IPS DF 6.9 (cell line): ENCODE measurements at places on chromosomes 3 and 15.

- no peaks in the 10 kb centered on the region for H3K27me3 ChIP-seq
- no peak overlapping the region for H3K27ac ChIP-seq
- peak; percentile 25 for DNase-seq
- no peak overlapping the region; the same call in 1 of the 2 replicates for H3K4me3 ChIP-seq
- no peaks in the 10 kb centered on the region for H3K36me3 ChIP-seq
- no peaks in the 10 kb centered on the region for H3K4me1 ChIP-seq
These were observed 26.2 kb upstream of the ARL8B start for GRCh38 chr3:5095886-5096285.

- no peaks in the 10 kb centered on the region for H3K36me3 ChIP-seq
- DNase-seq: no peak
- no peak overlapping the region for H3K27ac ChIP-seq
These were observed 135.9 kb downstream of the CMSS1 start for GRCh38 chr3:99953596-99953995.

- no peaks in the 10 kb centered on the region for H3K36me3 ChIP-seq
- DNase-seq: no peak
- H3K4me1 ChIP-seq: no peaks in the 10 kb centered on the region
- H3K4me3 ChIP-seq: no peak overlapping the region
- H3K27ac ChIP-seq: no peak overlapping the region
- H3K27me3 ChIP-seq: no peaks in the 10 kb centered on the region
These were observed 18.5 kb upstream of the LMCD1 start for GRCh38 chr3:8482960-8483665.

GRCh38 chr15:98628216-98628615 is 20.1 kb upstream of the IGF1R start:
- DNase-seq: no peak
- no peak overlapping the region for H3K4me3 ChIP-seq
- no peaks in the 10 kb centered on the region for H3K36me3 ChIP-seq
- H3K27ac ChIP-seq: no peak overlapping the region
- no peaks in the 10 kb centered on the region for H3K4me1 ChIP-seq

DNA sequence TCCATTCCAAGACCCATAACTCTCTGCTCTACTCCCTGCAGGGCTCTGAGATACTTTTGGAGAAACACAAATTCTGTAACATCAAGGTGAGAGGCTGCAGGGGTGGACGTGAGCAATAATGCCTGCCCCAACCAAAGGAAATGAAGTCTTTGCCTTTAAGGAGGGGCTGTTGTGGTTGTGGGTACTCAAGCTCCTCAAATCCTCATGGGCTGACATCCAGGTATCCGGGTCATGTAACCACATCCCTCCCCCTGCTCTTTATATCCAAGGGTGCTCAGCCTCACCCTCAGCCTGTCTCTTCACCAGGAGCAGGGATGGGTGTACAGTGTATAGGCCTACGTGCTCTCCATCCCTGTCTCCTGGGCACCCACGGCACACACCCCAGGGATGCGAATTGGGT is 32.3 kb downstream of the NOX5 start:
- no peaks in the 10 kb centered on the region for H3K27me3 ChIP-seq
- no peak overlapping the region for H3K27ac ChIP-seq
- H3K4me3 ChIP-seq: no peak overlapping the region
- no peaks in the 10 kb centered on the region for H3K36me3 ChIP-seq

- no peaks in the 10 kb centered on the region for H3K27me3 ChIP-seq
- no peak for DNase-seq
- no peak overlapping the region for H3K4me3 ChIP-seq
- no peak overlapping the region for H3K27ac ChIP-seq
- no peaks in the 10 kb centered on the region for H3K36me3 ChIP-seq
- H3K4me1 ChIP-seq: peaks cover 3% of the 10 kb centered on the region; the same call in 1 of the 2 replicates
These were observed 166.0 kb upstream of the LPP start for GRCh38 chr3:187987924-187988323.

GRCh38 chr3:12974334-12974733 is 98.9 kb downstream of the IQSEC1 start:
- H3K4me3 ChIP-seq: no peak overlapping the region
- H3K27ac ChIP-seq: no peak overlapping the region
- no peaks in the 10 kb centered on the region for H3K36me3 ChIP-seq
- H3K27me3 ChIP-seq: no peaks in the 10 kb centered on the region

- no peak overlapping the region; the same call in 1 of the 2 replicates for H3K4me3 ChIP-seq
- no peak overlapping the region for H3K27ac ChIP-seq
- no peaks in the 10 kb centered on the region for H3K27me3 ChIP-seq
- no peak for DNase-seq
- H3K36me3 ChIP-seq: no peaks in the 10 kb centered on the region
These were observed 31.1 kb upstream of the PPIB start for GRCh38 chr15:64193971-64194370.

- no peak for DNase-seq
- no peaks in the 10 kb centered on the region for H3K4me1 ChIP-seq
- H3K27ac ChIP-seq: no peak overlapping the region
- H3K36me3 ChIP-seq: no peaks in the 10 kb centered on the region
These were observed 24.6 kb upstream of the MCCC1 start for GRCh38 chr3:183123891-183124290.

GRCh38 chr3:12901623-12902045 is 60.3 kb upstream of the RPL32 start:
- peaks cover 5% of the 10 kb centered on the region; the same call in 1 of the 2 replicates for H3K36me3 ChIP-seq
- H3K27me3 ChIP-seq: no peaks in the 10 kb centered on the region
- H3K4me1 ChIP-seq: no peaks in the 10 kb centered on the region
- DNase-seq: no peak
- H3K4me3 ChIP-seq: no peak overlapping the region
- H3K27ac ChIP-seq: no peak overlapping the region

DNA sequence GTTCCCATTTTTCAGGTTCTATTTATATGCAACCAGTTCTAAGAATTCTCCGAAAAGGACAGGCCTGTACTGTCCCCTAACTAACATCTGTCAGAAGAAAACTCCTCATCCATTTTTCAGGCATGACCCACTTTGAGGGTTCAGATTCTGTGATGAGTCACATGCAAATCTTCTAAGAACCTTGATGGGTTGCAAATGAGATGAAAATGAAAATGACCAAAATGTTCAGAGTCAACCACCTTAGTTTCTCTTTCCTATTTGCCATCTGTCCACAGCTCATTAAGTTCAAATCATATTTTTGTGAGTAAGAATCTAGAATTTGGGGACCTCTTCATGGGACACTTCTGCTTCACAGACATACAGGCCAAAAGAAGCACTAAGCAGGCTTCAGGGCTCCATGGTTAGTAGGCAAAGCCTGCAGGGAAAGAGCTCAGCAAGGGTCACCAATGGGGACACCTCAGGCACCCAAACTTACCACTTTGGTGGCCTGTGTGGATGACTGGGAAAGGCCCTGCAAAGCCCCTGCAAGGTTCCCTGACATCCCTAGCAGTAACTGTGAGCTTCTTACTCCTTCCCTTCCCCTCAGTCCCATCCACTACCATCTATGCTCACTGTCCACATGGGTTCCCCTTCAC is 122.0 kb downstream of the WDR76 start:
- H3K27ac ChIP-seq: no peak overlapping the region
- H3K36me3 ChIP-seq: no peaks in the 10 kb centered on the region
- H3K4me1 ChIP-seq: no peaks in the 10 kb centered on the region
- DNase-seq: no peak

GRCh38 chr3:65810302-65810701 is 228.4 kb downstream of the MAGI1 start:
- 0 out of 2 replicates have a peak, but pooled peaks cover 1% of the 10 kb centered on the region for H3K4me1 ChIP-seq
- H3K36me3 ChIP-seq: no peaks in the 10 kb centered on the region
- no peak overlapping the region for H3K27ac ChIP-seq
- H3K27me3 ChIP-seq: no peaks in the 10 kb centered on the region
- H3K4me3 ChIP-seq: no peak overlapping the region

- no peaks in the 10 kb centered on the region for H3K36me3 ChIP-seq
- no peaks in the 10 kb centered on the region for H3K27me3 ChIP-seq
- no peaks in the 10 kb centered on the region for H3K4me1 ChIP-seq
- H3K27ac ChIP-seq: no peak overlapping the region
These were observed 131.6 kb downstream of the AQP9 start for GRCh38 chr15:58269455-58270414.

DNA sequence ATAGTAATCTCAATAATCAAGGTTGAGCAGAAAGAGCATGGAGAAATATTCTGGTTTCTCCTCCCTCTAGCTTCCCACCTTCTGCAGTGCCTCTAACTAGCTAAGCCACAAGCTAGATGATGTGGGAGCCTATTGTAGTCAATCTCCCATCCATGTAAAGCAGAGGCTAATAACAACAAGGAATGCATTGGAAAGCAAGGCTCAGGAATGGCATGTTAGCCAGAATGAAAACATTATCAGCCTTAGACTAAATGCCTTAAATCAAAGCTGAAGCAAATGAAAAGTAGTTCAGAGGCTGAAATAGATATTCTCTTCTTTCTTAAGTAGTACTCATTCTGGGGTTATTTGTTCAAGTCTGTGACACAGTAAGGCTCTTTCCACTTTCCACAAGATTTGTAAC is 350.3 kb upstream of the DPPA4 start:
- no peaks in the 10 kb centered on the region for H3K27me3 ChIP-seq
- H3K27ac ChIP-seq: no peak overlapping the region
- H3K36me3 ChIP-seq: no peaks in the 10 kb centered on the region
- no peak overlapping the region for H3K4me3 ChIP-seq
- no peak for DNase-seq

GRCh38 chr3:153273217-153273616 is 111.2 kb downstream of the RAP2B start:
- no peaks in the 10 kb centered on the region for H3K4me1 ChIP-seq
- H3K36me3 ChIP-seq: no peaks in the 10 kb centered on the region
- DNase-seq: no peak

GRCh38 chr3:175046601-175047000 is 187.5 kb downstream of the NAALADL2 start:
- H3K4me1 ChIP-seq: no peaks in the 10 kb centered on the region
- no peaks in the 10 kb centered on the region for H3K27me3 ChIP-seq
- H3K4me3 ChIP-seq: no peak overlapping the region
- H3K27ac ChIP-seq: no peak overlapping the region

GRCh38 chr15:47788685-47789084 is 71.4 kb downstream of the SEMA6D start:
- no peak overlapping the region for H3K27ac ChIP-seq
- H3K4me1 ChIP-seq: no peaks in the 10 kb centered on the region

GRCh38 chr3:102141096-102141927 is 292.0 kb downstream of the NFKBIZ start:
- DNase-seq: no peak
- H3K4me1 ChIP-seq: no peaks in the 10 kb centered on the region
- no peak overlapping the region for H3K4me3 ChIP-seq
- no peaks in the 10 kb centered on the region for H3K27me3 ChIP-seq

- DNase-seq: no peak
- no peak overlapping the region for H3K27ac ChIP-seq
- no peaks in the 10 kb centered on the region for H3K36me3 ChIP-seq
- no peaks in the 10 kb centered on the region for H3K4me1 ChIP-seq
These were observed 22.9 kb upstream of the TPM1 start for GRCh38 chr15:63019511-63020109.

- no peak overlapping the region for H3K27ac ChIP-seq
- DNase-seq: no peak
- no peaks in the 10 kb centered on the region for H3K36me3 ChIP-seq
- H3K4me3 ChIP-seq: no peak overlapping the region
- peaks cover 2% of the 10 kb centered on the region; the same call in 1 of the 2 replicates for H3K4me1 ChIP-seq
These were observed 480.3 kb downstream of the FGF12 start for GRCh38 chr3:192246847-192247559.

DNA sequence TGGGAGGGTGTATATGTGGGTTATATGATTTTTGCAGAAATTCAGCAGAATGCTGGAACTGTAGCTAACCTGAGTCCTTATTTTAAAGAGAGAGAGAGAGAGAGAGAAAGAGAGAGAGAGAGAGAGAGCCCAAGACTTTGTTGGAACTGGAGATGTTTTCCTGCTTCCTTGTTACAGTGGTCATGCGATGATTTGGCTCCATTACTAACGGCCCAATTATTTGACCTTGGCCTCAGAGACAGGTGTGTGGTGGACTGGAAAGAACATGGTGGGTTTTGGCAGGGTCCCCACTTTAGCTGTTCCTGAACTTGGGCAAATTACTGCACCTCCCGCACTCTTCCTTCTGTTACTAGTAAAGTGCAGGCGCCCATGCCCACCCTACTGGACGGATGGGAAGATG is 14.8 kb upstream of the ACSBG1 start:
- H3K27ac ChIP-seq: no peak overlapping the region
- no peaks in the 10 kb centered on the region for H3K4me1 ChIP-seq
- no peaks in the 10 kb centered on the region for H3K36me3 ChIP-seq
- no peak for DNase-seq
- no peaks in the 10 kb centered on the region for H3K27me3 ChIP-seq
- no peak overlapping the region for H3K4me3 ChIP-seq

GRCh38 chr3:193948459-193948858 is 187.5 kb upstream of the HES1 start:
- no peaks in the 10 kb centered on the region for H3K27me3 ChIP-seq
- H3K27ac ChIP-seq: no peak overlapping the region

DNA sequence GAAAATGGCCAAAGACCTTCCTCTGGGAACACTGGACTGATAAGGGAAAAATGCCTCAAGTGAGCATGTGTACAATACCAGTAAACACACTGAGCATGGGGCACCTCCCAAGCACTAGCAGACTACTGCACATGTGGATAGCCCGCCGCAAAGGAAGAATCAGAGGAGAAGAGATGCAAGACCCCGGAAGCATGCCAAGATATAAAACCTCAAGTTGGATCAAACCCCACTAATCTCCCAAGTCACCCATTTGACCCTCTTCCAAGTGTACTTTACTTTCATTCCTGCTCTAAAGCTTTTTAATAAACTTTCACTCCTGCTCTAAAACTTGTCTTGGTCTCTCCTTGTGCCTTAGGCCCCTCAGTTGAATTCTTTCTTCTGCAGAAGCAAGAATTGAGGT is 121.1 kb upstream of the PLAAT1 start:
- H3K27me3 ChIP-seq: no peaks in the 10 kb centered on the region
- no peaks in the 10 kb centered on the region for H3K36me3 ChIP-seq
- no peak overlapping the region for H3K4me3 ChIP-seq
- H3K4me1 ChIP-seq: peaks cover 2% of the 10 kb centered on the region; the same call in 1 of the 2 replicates

DNA sequence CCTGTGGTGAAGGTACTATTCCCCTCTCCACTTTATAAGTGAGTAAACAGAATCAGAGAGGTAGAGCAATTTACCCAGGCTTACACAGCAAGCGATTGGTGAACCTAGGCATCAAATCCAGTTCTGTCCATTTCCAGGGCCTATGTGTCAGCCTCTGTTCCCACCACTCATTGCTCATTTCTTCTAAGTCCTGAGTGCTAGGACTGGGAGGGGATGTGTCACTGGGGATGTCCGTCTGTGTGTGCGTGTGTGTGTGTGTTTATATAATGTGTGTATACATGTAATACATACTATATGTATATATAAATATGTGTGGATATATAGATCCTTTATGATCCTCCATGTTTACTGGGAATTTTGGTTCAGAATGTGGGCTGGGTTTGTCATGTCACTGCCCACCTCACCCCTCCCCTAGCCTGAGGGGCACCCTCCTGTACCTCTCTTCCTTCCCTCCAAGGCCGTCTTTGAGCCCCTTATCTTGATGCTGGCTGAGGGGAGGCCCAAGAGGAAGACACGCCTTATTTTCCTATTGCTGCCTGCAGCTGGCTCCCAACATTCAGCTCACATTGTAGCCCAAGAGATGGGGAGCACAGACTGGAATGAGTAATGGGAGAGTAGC is 2.1 kb downstream of the TMEM43 start:
- H3K4me3 ChIP-seq: no peak overlapping the region
- H3K27me3 ChIP-seq: no peaks in the 10 kb centered on the region
- DNase-seq: no peak
- peaks cover 2% of the 10 kb centered on the region for H3K4me1 ChIP-seq

GRCh38 chr3:84077479-84077878 is 881.3 kb upstream of the CADM2 start:
- H3K27ac ChIP-seq: no peak overlapping the region
- no peak for DNase-seq
- no peaks in the 10 kb centered on the region for H3K36me3 ChIP-seq
